ENCODE measurements at places on chromosomes 7 and 10. TPM values are rescaled to one million over a fixed set of nuclear protein-coding genes. Genes with fewer than 3 reads are reported as not detected.

DNA sequence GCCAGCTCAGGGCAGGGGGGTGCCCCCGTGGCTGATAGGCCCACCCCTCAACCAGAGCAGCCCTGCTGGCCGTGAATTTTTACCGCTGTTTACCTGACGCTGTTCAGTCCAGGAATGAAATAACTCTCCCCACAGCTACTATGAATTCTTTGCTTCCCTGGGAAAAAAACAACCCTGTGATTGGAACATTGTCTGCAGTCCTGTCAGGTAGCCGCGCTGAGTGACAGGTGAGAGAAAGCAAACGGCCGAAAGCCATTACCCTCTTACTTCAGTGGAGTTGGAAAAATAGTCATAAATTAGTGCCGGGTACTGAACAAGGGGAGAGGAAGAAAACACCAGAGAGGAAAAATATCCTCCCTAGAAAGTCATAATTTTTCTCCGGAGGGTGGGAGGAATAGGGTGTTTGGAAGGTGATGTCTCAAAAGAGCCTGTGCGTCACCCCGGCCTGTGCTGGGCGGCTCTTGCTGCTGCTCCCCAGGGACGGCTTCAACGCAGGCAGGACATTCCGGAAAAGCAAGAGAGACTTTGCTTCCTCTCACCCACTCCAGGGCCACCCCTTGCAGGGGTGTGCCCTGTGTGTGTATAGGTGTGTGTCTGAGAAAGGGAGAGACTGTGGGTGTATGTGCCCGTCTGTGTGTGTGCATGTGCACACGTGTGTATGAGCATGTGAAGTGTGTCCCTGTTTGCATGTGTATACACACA lies 69.0 kb downstream of the CDH23 start:
- DNase-seq, result no peak

The CYP3A5 gene
- not detected for total RNA-seq

The KNDC1 gene
- total RNA-seq, result 0.13 TPM

GRCh38 chr7:140322759-140323158 lies 75.6 kb downstream of the SLC37A3 start:
- DNase-seq, result no peak

DNA sequence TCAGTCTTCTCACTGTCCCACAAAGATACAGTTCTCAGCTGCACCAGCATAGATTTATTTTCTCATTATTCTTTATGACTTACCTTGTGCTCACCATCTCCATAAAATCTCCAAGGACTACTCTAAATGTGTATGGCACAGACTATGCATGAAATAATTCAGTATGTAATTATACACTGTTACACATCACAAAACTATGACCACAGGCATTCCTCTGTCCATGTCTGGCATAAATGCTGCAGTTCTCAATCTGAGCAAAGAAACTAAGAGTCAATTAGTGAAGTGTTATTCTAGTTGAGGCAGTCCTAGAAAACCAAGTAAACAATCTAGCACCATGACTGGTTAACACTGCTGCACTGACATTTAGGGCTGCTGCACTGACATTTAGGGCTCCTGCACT lies 2.7 kb downstream of the CYCS start:
- no peak for DNase-seq

DNA sequence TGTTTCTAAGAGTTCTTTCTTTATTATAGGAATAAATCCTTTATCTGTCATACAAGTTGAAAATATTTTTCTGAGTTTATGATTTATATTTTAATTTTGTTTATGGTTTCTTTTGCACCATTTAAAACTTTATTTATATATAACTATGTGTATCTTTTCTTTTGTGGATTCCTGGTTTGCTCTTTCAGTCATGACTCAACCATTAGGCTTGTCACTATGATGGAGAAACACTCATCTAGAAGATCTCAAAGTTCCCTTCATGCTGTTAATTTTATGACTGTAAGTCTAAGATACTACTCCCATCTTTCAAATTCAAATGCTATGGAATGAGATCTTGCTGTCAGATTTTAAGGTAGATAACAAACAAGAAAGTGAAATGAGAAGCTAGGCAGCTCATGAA lies 199.5 kb downstream of the INHBA start:
- no peak for DNase-seq

The ACBD7 gene
- total RNA-seq, result 1.5 TPM

DNA sequence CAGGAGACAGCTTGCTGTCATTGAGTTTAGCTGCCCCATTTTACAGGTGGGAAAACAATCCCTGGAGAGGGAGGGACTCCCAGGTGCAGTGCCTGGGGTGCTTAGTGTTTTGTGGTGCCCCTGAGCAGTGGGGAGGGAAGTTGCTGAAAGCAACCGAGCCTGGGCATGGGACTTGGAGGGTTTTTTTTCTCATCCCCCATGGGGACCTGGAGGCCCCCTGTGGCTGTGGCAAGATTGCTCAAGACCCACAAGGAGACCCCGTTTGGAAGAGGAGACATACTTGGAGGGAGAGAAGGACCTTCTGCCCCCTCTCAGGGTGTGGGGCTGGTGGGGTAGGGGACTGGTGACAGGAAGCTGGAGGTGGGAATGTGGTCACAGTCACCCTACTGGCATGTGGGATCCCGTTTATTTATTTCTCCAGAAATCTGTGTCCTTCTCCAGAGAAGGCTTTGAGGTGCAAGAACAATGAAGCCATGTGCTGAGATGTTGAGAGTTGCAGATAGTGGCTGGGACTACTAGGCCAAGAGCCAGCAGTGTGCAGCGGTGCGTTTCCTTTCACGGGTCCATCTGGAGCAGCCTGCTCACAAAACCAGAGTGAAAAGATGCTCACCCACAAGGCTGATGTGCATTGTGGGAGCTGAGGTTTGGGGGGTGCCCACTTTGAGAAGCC lies 21.5 kb downstream of the ZMIZ1 start:
- DNase-seq, result no peak

The MYO3A gene
- 0.34 TPM for total RNA-seq

The ASAH2 gene
- total RNA-seq, result 0.29 TPM
